ENCODE measurements at places on chromosomes 5 and 9. TPM values are rescaled to one million over a fixed set of nuclear protein-coding genes. Genes with fewer than 3 reads are reported as not detected.

CCDC69 gene
- total RNA-seq = 44.8 TPM

YIPF5 gene
- 20.4 TPM for total RNA-seq

PCDHA2 gene
- 0.26 TPM for total RNA-seq

GRCh38 chr5:90305041-90305720, 104.4 kb downstream of the CETN3 start:
- H3K4me3 ChIP-seq = no peak overlapping the region
- H3K4me1 ChIP-seq = peaks cover 6% of the 10 kb centered on the region
- H3K27ac ChIP-seq = no peak overlapping the region
- H3K27me3 ChIP-seq = no peaks in the 10 kb centered on the region
- no peaks in the 10 kb centered on the region for H3K36me3 ChIP-seq

DNA sequence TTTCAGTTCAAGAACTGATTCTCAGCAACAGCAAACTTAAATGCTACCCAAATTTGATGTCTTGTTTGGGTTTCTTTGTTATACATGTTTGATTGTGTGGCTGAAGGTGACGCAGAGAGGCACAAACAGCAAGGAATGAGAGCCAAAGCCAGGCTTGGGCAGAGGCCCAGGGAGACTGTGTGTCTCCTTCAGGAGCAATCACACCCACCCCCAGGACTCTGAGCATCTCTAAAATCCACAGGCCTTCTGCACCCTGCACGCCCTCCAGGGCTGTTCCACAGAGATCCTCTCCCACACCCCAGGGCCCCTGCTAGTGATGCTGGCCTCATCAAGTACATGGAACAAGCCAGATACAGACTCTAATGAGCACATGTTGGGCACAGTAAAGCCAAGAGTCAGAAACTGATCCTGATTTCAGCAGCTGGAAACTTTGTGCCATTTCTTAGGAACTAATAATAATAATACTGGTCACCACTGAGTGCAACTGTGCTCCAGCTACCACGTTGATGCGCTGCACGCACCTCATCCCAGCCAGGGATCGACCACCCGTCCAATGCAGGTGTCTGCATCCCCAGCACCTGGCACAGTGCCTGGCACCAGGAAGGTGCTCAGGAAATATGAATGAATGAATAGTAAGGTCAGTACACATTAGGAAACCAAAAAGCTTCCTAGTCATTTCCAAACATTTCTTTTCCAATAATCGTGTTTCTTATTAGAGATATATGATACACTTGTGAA, 54.6 kb upstream of the TCF7 start:
- peak overlapping the region; percentile 66 for H3K27ac ChIP-seq
- peaks cover 7% of the 10 kb centered on the region for H3K4me1 ChIP-seq
- no peak for DNase-seq
- H3K36me3 ChIP-seq = no peaks in the 10 kb centered on the region

GRCh38 chr5:119390404-119390803, 34.6 kb downstream of the TNFAIP8 start:
- no peaks in the 10 kb centered on the region for H3K36me3 ChIP-seq
- no peak overlapping the region for H3K4me3 ChIP-seq
- H3K4me1 ChIP-seq = peaks cover 24% of the 10 kb centered on the region
- no peak overlapping the region for H3K27ac ChIP-seq
- no peak for DNase-seq

GRCh38 chr5:103668281-103668680, 105.7 kb upstream of the NUDT12 start:
- H3K4me3 ChIP-seq = no peak overlapping the region
- H3K36me3 ChIP-seq = no peaks in the 10 kb centered on the region
- H3K27me3 ChIP-seq = no peaks in the 10 kb centered on the region
- peaks cover 12% of the 10 kb centered on the region for H3K4me1 ChIP-seq
- no peak for DNase-seq
- H3K27ac ChIP-seq = no peak overlapping the region

DNA sequence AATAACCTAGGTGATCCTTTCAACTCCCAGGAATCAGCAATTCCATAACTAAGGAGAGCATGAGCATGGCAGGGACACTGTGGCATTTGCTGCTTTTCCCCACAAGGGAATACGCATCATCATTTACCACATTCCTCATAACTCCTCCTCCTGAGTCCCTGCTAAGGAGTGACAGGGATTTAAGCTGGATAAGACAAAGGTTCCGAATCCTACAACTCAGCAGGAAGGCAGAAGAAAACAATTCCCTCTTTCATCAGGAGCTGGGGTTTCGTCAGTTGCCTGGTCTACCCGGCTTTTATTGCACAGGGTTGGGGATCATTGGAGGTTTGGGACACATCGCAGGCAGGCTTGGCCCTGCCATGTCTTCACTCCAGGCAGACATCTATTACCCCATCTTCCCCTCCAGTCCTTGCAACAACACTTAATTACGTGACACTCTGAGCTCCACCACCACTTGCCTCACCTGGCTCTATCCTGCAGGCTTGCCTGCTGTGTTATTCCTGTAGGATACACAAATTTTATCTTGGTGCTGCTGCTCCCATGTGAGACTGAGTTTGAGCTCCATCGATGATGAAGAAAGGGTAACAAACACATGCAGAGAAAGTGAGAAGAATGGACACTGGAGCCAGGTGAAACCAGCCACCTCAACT, 563.0 kb upstream of the KLF4 start:
- DNase-seq = no peak
- no peak overlapping the region for H3K27ac ChIP-seq
- no peaks in the 10 kb centered on the region for H3K36me3 ChIP-seq
- no peaks in the 10 kb centered on the region for H3K27me3 ChIP-seq

DNA sequence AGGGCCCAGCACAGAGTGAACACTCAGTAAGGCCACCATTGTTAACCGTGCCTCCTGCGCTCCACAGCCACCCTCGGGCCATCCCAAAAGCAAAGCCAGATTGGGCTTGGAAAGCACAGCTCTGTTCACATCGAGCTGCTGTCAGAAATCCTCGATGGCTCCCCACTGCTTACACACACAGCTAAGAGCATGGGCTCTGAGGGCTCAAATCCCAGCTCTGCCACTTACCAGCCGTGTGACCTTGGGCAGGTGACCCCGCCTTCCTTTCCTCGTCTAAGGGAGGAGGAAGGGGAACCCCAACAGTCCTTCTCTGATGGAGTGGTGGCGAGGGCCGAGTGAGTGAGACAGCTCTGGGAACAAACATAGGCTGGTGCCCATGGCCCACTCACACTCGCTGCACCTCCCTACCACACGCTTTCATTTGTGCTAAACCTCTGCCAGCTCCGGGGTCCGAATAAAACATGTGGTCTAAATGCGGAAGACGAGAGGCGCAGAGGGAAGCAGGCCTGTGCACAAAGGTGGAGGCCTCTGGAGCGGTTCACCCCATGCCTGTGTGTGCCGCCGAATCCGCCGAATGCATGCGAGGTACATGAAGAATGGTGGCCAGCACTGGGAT, 139.3 kb downstream of the PAX5 start:
- no peak for DNase-seq
- H3K27ac ChIP-seq = no peak overlapping the region
- no peak overlapping the region for H3K4me3 ChIP-seq
- H3K4me1 ChIP-seq = no peaks in the 10 kb centered on the region

Measured in body of pancreas (tissue), 4 donors.